ENCODE measurements at places on chromosomes 16 and 17. TPM values are rescaled to one million over a fixed set of nuclear protein-coding genes. Genes with fewer than 3 reads are reported as not detected.

The PPM1D gene
- 3.3 TPM for polyA plus RNA-seq

The SPNS1 gene
- polyA plus RNA-seq, result 22.2 TPM

The SALL1 gene
- 0.02 TPM for polyA plus RNA-seq

The SPATA32 gene
- not detected for polyA plus RNA-seq

The HSPB9 gene
- polyA plus RNA-seq, result 0.04 TPM

Data from esophagus (tissue), 2 donors.